ENCODE measurements at places on chromosomes 1 and 21. TPM values are rescaled to one million over a fixed set of nuclear protein-coding genes. Genes with fewer than 3 reads are reported as not detected.

KRTAP11-1 gene
- not detected for total RNA-seq

DNA sequence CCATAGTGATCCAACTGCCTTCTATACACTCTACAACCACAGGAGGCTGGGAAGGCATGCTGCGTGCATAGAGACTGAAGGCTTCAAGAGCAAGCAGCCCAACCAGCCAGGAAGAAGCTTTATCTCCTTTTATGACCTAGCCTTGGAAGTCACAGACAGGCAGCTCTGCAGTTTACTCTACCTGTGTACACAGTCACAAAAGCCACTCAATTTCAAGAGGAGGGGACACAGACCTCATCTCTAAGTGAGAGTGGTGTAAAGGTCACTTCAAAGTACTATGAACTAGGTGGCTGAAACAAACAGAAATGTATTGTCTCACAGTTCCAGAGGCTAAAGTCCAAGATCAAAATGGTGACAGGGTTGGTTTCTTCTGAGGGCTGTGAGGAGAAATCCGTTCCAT, 69.6 kb upstream of the GJB5 start:
- no peaks in the 10 kb centered on the region for H3K36me3 ChIP-seq
- no peak overlapping the region for H3K27ac ChIP-seq
- H3K4me3 ChIP-seq = no peak overlapping the region
- H3K27me3 ChIP-seq = peaks cover 2% of the 10 kb centered on the region
- no peaks in the 10 kb centered on the region for H3K4me1 ChIP-seq

KCND3 gene
- 0.05 TPM for total RNA-seq

SPRR2A gene
- not detected for total RNA-seq

OR4F16 gene
- total RNA-seq = not detected

DNA sequence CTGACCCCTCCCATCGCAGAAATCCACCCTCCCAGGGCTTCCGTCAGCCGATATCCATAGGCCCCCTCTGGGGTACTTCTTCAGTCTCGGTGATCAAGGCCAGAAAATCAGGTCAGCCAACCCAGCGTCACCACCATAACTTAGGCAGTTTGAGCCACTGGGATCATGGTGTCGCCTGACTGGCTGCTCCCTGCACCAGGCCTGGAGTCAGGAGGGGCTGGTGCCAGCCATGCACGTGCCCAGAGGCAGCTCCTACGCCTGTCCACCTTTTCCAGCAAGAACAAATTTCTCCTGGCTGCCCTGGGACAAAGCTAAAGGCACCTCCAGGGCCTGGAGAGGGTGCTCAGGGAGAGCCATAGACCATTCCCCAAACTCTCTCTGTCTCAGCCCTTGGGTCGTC, 4.8 kb upstream of the CTRC start:
- no peak for DNase-seq
- peaks cover 6% of the 10 kb centered on the region for H3K4me1 ChIP-seq
- no peaks in the 10 kb centered on the region for H3K27me3 ChIP-seq
- no peak overlapping the region for H3K27ac ChIP-seq
- H3K4me3 ChIP-seq = no peak overlapping the region

Measured in CD4-positive, alpha-beta T cell (primary cell).